Cardiac muscle cell (in vitro differentiated cells and primary cell): ENCODE measurements at places on chromosomes 1 and 21. TPM values are rescaled to one million over a fixed set of nuclear protein-coding genes. Genes with fewer than 3 reads are reported as not detected.

GRCh38 chr21:46211786-46212720, 16.5 kb downstream of the LSS start:
- DNase-seq = no peak

- DNase-seq = no peak
Measured at GRCh38 chr1:150332651-150333290, 11.4 kb downstream of the PRPF3 start.

DNA sequence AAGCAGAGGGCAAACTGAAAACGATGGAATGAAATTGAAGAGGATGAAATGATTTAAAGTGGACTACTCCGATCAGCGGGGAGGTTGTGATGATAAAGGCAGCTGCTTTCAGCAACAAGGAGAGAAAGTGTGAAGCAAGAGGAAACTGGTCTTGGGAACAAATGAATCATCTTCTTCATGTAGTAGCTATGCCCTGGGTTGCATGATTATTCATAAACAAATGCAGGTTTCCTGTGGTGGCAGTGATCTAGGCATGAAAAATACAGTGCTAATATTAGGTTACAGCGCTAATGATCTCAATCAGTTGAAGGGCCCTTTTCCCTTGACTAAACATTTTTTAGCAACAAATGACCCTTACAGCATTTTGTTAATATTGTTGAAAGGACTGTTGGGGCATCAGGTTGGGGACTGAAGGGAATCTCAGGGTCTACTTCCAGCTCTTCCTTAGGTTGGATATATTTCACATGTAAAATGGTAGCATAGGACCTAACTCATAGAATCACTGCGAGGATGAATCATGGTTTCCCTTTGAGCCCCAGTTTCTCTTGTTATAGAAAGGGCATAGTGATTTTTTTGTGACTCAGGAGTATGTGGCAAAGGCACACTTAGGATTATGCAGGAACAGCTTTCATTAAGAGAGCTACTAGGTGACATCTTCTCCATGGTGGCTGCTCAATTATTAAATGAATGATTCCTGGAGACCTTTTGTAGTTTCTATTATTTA, 1.9 kb upstream of the ZFYVE9 start:
- DNase-seq = peak; percentile 92

DNA sequence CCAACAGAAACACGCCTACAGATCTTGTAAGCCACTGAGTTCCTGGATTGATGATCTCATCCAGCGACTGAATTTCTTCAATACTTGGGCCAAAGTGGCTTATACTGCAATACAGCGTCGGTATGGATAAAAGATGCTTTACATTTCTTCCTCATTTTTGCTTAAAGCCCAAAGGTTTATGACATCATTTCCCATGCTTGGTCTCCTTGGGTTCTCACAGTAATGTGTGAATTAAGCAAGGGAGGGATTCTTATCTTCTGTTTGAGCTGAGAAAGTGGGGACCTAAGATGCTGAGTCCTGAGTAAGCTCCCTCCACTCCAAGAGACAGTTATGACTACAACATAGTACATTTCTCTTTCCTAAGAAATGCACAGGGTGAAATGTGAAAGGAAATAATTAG, 39.5 kb downstream of the LBR start:
- no peak for DNase-seq

DNA sequence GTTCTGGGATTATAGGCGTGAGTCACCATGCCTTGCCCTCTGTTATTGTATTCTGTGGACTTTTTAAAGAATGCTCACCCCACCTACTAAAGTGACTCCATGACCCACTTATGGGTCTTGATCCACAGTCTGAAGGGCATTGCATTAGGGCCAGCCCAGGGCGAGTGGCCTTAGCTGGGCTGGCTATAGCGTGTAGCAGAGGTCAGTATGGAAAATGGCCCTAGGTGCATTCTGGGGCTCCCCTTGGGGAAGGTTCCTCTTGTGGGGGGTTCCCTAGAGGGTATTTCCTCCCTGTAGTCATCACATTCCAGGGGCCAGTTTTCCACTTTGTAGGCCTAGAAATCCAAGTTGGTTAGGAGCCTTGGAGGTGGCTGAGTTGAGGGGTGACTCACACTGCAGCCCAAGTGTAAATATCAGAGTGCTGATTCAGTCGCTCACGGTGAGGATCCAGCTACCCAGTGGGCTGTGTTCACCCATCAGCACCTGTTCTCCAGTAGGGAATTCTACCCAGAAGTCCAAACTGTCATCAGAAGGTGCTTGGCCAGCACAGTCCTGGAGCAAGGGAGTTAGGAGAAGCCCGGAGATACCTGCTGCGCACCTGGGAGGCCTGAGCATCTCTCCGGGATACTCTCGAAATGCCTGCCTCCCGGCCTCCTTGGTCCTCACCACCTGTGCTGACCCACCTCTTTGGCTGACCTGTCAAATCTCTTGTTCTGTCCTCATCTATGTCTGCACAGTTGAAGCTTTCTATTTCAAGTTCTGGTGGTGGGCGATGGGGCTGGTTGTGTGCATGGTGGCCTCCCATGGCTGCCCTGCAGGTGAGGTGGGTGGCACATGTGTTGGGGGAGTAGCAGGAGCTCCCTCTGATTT, 52.2 kb downstream of the NENF start:
- DNase-seq = no peak

DNA sequence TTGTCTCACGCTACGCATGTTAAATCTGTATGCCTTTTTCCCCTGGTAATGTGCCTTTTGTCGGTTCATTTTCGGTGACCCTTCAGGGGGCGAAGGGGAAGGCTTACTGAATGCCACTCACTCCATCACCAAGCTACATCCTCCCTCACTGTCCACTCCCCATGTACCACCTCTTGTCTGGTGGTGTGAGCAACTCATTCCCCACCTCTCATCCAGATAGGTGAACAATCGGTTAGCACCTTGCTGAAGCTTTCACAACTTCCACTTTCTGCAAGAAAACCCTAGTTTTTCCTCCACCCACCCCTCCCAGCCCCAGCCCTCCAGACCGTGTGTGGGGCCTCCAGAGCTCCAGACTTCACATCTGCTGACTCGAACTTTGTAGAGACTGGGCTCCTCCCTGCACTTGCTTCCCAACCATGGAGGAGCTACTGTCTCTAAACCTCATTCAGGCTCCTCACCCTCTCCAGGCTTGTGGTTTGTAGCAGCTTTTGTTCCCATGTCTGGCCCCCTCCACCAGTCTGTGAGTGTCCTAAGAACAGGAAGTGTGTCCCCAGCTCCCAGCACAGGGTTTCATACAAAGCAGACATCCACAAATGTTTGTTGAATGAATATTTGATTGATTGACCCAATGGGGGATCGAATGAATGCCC, 48.4 kb upstream of the RUNX3 start:
- DNase-seq = no peak

GRCh38 chr1:209652121-209652735, at the start of gene LAMB3:
Gene LAMB3, minus strand, starts transcription at chr1:209652425. Its CDS starts 1,481 bp downstream, at chr1:209650944.
- no peak for DNase-seq

- no peak for DNase-seq
Measured at GRCh38 chr21:40706806-40707655, 139.9 kb downstream of the DSCAM start.

DNA sequence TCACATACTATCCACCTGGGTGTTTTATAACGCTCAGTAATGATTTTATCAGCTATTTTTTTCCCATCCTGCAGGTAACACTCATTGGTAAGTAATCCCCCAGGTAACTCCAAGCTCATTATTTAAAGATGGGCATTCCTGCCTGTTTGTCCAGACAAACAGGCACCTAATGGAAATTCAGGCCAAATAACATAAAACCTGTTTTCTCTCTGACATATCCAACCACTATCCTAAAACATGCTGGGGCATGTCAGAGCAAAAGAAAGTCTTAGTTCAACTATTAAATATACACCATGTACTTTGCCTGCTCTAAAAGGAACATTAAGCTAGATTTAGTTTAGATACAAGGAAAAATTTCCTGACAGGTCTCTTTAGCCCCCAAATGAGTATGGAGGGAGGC, 987.7 kb downstream of the TTLL7 start:
- no peak for DNase-seq

GRCh38 chr1:190881064-190881463, 403.4 kb upstream of the BRINP3 start:
- DNase-seq = no peak

DNA sequence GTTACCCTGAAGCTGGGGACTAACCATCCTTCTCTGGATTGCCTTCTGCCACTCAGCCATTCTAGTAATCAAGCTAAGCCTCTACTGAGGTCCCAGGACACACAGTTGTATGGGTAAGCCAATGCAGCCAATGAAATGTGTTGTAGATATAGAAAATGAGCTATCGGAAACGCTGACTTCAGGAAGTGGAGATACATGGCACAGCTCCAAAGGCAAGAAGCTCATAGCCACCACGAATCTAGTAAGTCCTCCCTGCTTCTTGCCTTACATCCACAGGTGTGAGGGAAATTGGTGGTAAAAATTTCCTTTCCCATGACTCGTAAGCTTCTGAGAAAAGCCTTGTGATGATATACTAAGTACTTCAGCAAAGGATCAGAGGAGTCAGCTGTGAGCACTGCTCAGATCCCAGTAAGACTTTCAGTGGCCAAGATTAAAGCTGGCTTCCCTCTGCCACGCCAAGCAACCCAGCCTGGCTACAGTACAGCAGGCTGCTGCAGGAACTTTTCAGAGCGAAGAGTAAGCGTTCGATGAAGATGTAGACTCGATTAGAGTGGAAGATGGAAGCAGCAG, 117.7 kb downstream of the SIM2 start:
- peak; percentile 31 for DNase-seq

Gene VWA5B1
- polyA plus RNA-seq = 0.37 TPM in 1 of 2 replicates, not detected in the other

Gene IL20
- polyA plus RNA-seq = not detected in 2 replicates

Gene DISP3
- polyA plus RNA-seq = 0.18 and 1.8 TPM in 2 replicates

Gene RNU1-1
- polyA plus RNA-seq = 3.8 TPM in 1 of 2 replicates, not detected in the other

Gene CCDC24
- polyA plus RNA-seq = 27.9 and 29.7 TPM in 2 replicates

Gene VHLL
- polyA plus RNA-seq = 0.21 TPM in 1 of 2 replicates, not detected in the other

Gene TFF2
- not detected in 2 replicates for polyA plus RNA-seq

Gene RNU1-4
- polyA plus RNA-seq = 3.8 TPM in 1 of 2 replicates, not detected in the other

Gene TAL1
- polyA plus RNA-seq = 0.32 and 0.55 TPM in 2 replicates

Gene BCAR3
- polyA plus RNA-seq = 1.2 and 1.5 TPM in 2 replicates

Gene SPRR2G
- polyA plus RNA-seq = not detected in 2 replicates

Gene OR10J1
- not detected in 2 replicates for polyA plus RNA-seq

Gene PLA2G2D
- not detected in 2 replicates for polyA plus RNA-seq

Gene PODN
- polyA plus RNA-seq = 2.6 and 2.8 TPM in 2 replicates

Gene TNFAIP8L2
- polyA plus RNA-seq = 0.20 and 0.39 TPM in 2 replicates
